ENCODE measurements at places on chromosomes 7 and 10.

DNA sequence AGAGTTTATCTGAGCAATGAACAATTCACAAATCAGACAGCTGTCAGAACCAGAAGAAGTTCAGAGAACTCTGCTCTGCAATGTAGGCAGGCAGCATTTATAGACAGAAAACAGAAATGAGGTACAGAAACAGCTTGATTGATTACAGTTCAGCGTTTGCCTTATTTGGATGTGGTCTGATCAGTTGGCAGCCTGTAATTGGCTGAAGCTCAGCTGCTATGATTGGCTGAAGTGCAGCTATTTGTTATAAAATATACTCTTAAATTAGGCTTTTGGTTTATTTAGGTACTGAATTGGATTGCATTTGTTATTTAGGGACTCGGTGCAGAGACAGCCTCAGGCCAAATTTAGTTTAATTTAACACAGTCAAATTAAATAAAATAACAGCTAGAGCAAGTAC is 85.8 kb upstream of the JAZF1 start:
- no peak for DNase-seq

- no peak for DNase-seq
These were observed 75.7 kb upstream of the FAM133B start for GRCh38 chr7:92665926-92666325.

- no peak for DNase-seq
These were observed 196.9 kb downstream of the CCSER2 start for GRCh38 chr10:84525120-84525806.

- DNase-seq, result no peak
These were observed 60.9 kb downstream of the SLC16A9 start for GRCh38 chr10:59648711-59649201.

DNA sequence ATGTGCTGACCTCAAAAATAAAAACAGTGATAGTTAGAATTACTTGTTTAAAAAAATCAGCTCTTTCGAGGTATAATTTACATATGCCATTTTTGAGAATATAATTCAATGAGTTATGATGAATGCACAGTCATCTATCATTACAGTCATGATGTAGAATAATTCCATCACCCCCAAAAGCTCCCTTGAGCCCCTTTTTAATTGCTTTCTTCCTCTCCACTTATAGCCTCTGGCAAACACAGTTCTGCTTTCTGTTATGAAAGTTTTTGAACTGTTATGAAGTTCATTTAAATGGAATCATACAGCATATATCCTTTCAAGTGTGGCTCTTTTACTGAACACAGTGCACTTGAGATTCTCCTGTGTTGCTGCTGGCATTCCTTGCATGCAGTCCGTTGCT is 41.4 kb downstream of the PRTFDC1 start:
- DNase-seq, result no peak

- DNase-seq, result no peak
These were observed 32.4 kb upstream of the RET start for GRCh38 chr10:43044448-43044921.

DNA sequence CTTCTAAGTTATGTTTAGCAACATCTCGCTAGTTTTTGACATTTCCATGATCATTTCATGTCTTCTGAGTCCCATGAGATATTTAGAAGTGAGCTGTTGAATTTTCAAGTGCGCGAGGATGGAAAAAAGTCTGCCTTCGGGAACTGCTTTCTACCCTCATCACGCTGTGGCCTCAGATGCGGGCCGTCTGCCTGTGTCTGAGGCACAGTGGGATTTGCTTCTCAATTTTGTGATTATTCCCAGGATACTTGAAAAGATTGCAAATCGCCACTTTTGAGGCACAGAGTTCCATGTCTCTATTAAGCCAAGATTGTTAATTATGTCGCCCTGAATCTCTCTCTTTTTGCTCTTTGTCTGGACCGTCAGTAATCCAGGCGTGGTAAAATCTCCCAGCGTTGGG is 30.8 kb upstream of the NKX6-2 start:
- no peak for DNase-seq
